ENCODE measurements at places on chromosomes 5 and 9.

DNA sequence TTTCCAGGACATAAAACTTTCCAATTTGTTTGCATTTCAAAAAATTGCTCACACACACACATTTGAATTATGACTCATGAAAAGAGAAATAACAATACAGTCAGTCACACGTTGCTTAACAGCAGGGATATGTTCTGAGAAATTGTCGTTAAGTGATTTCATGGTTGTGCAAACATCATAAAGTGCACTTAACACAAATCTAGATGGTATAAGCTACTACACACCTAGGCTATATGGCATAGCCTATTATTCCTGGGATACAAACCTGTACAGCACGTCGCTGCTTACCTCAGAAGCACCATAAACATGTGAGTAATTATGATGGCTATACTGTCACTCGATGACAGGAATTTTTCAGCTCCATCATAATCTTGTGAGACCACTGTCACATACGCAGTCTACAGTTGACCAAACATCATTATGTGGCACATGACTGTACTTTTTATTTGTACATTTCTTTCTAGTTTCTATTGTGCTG lies 378.2 kb downstream of the ACTL7B start:
- DNase-seq: peak; percentile 56

GRCh38 chr9:132142924-132143323 lies 18.9 kb upstream of the NTNG2 start:
- DNase-seq: no peak

DNA sequence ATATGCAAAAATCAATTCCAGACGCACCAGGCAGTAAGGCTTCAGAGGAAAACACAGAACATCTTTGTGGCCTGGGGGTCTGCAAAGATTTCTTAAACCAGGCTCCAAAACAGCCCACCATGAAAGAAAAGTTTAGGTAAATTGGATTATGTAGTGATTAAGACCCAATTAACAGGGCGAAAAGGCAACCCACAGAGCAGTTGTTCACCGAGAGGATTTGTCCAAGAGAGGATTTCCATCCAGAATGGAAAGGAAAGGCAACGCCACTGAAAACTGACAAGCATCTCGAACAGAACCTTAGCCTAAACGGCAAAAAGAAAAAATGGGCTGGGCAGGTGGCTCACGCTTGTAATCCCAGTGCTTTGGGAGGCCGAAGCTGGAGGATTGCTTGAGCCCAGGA lies 37.4 kb downstream of the GLT6D1 start:
- DNase-seq: no peak

DNA sequence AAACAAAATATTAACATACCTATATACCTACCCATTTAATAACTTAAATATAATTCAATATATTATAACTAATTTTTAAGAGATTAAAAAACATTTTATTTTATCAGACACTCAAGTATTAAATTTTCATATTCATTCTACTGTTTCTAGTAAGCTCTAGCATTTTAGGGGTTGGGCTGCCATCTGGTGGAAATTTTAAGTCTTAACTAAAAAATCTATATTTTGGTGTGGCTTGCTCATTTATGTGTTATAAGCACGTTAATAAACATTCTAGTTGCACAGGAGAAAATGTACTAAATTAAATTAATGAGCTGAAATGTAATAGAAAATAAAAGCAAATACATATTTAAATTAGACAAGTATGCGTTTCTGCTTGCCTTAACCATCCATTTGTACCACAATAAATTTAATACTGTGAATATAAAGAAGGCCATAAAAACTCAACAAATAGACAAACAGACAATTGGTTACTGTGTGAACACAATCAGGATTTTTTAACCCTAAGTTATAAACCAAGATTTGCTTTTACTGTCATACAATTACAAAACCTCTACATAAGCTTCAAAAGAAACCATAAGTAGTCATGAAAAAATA lies 1728.3 kb upstream of the CDH9 start:
- DNase-seq: peak; percentile 32

- no peak for DNase-seq
Measured at GRCh38 chr5:107516452-107517184, 154.1 kb downstream of the EFNA5 start.

DNA sequence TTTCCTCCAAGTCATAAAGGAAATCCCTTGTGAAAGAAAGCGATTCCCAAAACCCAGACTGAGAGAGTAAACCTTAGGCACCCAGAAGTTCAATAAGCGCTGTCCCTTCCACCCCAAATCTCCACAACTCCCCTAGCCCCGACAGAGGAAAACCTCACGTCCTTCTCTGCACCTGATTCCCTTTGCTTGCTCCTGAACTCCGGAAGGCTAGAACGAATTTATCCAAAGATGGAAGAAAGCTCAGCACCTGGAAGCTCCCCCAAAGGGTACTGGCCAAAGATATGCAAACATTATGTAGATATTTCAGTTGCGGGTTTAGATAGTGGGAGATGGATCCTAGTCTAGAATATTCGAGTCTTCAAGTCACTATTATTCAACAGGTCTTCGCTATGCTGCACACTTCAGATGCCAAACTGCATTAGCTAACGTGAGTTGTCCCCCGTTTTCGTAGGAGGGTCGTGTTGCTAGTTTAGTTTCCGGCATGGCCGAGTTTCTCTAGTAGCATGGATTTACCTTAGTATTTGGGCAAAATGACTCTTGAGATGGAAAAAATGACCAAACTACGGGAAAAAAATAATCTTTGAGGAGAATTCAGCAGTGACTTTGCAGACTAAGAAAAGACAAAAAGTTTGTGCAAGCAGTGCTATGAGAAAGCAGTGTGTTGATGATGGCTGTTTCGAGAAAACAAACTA lies 27.7 kb downstream of the NR2F1 start:
- no peak for DNase-seq

GRCh38 chr5:115414406-115415142 lies 118.1 kb upstream of the CCDC112 start:
- peak; percentile 76 for DNase-seq

DNA sequence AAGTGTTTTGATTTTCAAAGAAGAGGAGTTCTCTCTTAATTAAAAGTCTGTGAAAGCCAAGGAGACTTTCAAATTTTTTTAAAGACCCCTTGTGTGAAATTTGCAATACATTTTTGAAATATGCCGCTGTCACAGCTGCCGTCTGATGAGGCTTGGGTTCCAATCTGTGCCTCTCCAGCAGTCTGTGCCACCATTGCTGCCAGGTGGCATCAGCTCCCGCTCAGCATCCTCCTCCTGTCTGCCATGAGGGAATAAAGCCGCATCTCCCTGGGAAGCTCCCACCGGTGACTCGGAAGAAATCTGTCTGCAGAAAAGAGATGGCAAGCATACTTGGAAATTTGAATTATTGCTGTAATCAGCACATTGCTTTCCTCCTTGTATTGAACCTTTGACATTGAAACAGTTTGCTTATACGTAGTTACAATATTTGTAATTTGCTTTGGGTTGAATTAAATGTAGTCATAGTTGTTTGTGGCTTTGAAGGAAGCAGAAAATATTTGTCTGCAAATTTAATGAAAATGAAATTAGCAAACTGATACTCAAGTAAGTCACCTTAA lies 145.7 kb upstream of the SNX2 start:
- no peak for DNase-seq

- DNase-seq: no peak
Measured at GRCh38 chr5:139064613-139065012, 133.6 kb downstream of the SIL1 start.

DNA sequence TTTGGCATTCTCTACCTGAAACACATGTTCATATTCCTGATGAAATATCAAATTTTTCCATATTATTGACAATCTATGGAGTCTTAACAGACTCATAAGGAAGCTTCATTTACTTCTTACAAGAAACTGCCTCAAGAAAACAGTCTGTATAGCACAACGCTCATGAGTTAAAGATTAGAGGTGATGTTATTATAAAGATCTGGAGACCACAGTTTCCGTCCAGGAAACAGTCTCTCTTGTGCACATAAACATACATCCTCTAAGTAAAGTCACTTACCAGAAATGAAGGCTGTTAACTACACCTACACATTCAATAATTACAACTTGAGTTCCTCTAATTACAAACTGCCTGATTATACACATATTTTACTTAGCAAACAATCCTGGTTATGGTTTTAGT lies 86.9 kb downstream of the RAPGEF6 start:
- DNase-seq: no peak

DNA sequence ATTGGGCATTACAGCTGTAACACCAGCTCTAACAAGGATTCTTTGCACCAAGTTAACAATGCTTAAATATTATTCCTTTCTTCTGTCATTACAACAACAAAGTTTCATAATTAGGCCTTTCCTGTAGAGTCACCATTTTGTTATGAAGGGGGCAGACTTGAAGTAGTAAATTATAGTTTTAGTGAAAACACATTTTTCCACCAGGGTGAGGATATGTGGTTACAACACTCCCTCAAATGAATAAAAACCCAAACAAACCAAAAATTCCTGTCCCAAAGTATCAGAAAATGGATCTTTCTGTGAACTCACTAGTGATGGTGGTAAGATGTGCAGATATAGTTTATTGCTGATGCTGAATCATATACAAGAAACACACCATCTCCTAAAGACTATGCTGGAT lies 250.5 kb upstream of the TUT7 start:
- no peak for DNase-seq

GRCh38 chr5:167205881-167206280 lies 1085.6 kb upstream of the WWC1 start:
- DNase-seq: no peak

GRCh38 chr5:87122151-87122977 lies 145.3 kb upstream of the RASA1 start:
- DNase-seq: no peak

DNA sequence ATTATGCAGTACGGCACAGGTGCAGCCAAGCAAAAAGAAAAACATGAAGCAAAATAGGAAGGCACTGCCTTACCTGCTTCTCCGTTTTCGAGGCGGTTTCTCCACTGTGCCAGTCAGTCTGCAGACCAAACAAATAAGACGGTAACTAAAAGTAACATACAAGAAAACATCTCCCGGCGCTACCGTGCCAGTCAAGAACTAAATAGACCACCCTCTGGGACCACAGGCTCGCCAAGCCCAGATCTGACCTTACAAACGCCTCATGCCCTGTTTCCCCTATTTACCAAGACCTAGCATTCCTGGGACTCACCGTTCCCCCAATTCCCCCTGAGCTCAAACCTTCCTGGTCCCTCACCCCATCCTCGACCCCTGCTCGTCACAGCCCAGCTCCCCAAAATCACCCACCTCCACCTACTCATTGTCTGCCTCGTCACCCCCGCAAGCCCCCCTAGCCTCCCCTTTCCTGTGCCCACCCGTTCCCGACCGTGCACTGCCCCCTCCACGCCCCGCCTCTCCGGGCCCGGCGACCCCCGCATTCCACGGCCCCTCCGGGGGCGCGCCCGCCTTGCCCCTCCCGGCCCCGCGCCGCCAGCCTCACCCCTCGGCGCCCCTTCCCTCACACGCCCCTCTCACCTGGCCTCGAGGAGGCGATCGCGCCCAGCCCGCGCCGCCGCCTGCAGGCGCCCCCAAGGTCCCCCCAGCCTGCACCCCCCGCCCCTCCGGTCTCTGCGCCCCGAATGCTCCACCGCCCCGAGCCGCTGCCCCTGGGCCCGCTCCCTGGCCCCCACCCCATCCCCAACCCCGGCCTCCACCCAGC lies 560 bp downstream of the SCAI start:
- DNase-seq: no peak

GRCh38 chr5:59354811-59355210 lies 538.7 kb downstream of the PDE4D start:
- no peak for DNase-seq

DNA sequence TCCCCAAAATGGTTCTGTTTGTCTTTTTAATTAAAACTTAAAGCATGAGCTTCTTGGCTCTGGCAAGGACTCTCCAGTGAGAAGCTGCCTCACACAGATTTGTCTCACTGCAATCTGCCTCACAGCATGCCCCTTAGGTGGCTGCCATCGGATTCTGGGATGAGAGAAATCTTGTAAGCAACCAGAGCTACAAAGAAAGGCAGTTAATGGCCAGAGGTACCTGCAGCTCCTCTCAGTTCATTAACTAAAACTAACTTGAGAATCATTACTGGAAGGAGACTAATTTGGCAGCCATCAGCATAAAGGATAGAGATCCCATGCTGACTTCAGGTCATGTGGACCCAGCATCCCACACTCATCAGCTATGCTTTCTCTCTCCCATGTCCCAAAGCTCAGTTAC lies 220.6 kb upstream of the DMAC1 start:
- no peak for DNase-seq

DNA sequence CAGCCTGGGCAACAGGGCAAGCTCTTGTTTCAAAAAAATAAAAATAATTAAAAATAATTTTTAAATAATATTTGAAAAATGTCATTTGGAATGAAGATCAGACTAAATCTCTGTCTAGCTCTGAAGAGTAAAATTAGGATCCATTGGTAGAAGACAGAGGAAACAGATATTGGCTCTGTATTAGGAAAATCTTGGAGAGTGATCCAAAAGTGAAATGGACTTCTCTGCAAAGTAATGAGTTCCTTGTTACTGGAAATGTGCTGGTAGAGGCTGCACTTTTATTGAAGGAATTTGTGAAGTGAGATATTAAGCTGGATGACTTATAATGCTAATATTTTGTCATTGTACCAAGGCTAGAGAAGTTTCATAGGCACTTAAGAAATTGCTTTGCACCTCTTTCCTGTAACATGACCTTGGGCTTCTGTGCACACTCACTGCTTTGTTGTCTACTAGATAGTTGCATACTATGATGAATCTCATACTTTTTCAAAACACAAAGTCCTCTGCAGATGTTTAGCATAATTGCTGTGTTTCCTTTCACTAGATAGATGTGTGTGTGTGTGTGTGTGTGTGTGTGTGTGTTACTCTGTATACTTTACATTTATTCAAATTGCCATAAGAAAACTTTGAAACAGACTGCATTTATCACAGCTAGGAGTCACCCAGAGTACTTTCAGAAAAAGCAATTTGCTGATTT lies 13.1 kb downstream of the THBS4 start:
- DNase-seq: no peak

GRCh38 chr9:127497656-127498290 lies 46.5 kb downstream of the LRSAM1 start:
- no peak for DNase-seq

DNA sequence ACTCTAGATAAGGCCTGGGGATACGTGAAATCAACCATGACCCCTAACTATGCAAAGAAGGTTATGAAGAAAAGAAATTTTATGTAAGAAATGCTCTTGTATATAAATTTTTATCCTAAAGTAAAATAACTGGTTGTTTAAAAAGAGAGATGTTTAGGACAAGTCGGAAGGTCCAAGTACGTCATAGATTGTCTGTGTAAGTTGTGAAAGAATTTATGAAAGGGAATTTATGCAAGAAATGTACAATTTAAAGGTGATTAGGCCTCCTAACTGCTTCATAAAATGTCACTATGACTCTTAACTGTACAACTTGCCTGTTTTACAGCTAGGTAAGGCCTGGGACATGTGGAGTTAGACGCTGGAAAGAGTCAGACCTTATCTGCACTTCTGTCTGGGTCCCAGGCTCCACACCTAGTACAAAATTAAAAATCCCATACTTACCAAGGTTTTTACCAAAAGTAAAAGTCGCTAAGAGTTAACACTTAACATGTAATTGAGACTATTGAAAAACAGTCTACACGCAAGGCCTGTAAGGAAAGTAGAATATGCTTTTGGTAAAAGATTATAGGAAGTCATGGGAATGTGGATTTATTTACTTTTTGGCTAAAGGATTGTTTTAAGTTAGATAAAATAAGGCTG lies 77.4 kb downstream of the KIAA0825 start:
- DNase-seq: no peak

- no peak for DNase-seq
Measured at GRCh38 chr5:140118302-140118936, 4.5 kb downstream of the PURA start.
